ENCODE measurements at places on chromosomes 13 and 19. TPM values are rescaled to one million over a fixed set of nuclear protein-coding genes. Genes with fewer than 3 reads are reported as not detected.
A peak's percentile ranks its signal among the peaks of the same experiment; 100 is the strongest.

DNA sequence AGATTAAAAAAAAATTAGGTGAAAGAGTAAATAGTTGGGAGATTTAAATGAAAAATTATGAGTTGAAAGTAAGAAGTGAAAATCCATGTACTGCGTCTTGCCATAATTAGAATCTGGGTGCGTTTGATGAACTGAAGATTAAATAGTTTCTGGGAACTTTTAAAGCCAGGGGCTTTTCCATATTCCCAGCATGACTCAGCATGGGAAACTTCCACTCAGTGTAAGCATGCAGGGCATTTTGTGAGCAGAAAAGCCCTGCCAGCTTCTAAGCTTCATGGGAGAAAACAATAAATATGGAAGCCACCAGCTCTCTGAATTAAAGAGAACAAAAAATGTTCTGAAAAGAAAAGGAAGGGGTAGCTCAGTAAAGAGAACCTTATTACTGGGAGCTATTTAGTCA, 62.0 kb upstream of the EDNRB start:
- peak; percentile 60 for DNase-seq

GRCh38 chr19:4089400-4089908, 22.8 kb upstream of the ZBTB7A start:
- no peak for DNase-seq

Gene TEX29
- not detected for total RNA-seq

Gene PTPRH
- 0.24 TPM for total RNA-seq

Data from umbilical cord (tissue), 2 donors.